ENCODE measurements at places on chromosomes 1 and 21.

GRCh38 chr1:221567859-221568507 lies 173.9 kb downstream of the DUSP10 start:
- DNase-seq = no peak

DNA sequence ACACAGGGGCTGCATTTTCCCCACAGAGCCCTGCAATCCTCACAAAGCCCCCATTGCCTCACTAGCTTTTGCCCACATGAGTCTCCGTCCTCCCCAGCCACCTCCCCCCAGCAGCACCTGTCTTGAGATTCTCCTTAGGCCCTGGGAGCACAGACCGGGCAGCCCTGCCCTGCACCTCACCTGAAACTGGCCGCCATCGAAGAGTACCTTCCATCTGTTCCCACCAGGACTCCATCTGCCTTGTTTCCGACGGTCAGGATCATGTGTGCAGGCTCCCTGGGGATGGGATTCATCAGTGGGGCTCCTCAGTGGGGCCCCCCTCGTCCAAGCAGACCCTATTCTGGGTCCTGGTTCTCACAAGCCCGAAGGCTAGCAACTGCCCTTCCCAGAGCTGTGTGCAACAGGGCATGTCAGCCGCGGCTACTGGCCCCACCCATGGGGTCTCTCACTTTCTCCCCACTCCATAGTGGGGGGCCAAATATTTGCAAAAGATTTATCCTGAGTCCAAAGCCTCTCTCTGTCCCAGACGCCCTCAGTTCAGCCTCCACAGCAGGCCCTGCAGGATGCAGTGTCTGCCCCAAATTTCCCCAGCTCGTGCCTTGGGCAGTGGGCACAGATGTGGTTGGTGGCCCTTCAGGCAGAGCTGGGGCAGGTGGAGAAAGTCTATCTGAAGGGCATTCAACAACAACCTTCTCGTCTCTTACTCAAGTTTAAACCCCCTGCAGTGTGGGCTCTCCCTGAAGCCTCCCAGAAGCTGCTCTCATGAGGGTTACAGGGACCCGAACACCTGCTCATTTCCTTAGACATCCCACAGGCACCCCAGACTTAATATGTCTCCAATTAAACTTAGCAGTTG lies 4.8 kb downstream of the PDZK1IP1 start:
- no peak for DNase-seq

DNA sequence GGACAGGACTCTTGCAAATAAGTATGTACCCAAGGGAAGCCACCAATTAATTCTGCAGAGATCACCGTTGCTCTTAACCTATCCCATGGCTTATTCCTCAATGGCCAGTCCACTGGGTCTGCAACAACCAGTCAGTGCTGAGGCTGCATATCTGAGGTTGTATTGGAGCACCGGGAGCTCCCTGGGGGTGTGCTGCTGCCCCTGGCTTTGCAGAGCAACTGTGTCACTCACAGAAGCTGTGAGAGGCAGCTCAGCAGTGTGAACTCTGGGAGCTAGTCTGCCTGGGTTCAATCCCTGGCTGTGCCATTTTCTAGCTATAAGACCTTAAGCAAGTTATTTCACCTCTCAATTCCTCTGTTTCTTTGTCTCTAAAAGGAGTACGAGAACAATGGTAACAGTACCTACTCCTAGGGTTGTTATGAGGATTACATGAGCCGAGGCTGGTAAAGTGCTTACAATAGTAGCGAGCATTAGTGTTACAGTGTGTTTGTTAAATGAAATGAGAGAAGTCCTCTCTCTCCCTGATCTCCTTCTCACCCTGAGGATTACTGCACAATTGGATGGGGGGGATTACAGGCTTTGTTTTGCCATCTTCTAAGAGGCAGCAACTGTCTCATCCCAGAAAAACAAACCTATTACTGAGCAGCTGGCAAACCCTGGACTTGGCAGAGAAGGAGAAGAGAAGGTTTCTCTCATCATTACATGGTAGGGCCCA lies 3.6 kb downstream of the RXRG start:
- no peak for DNase-seq

DNA sequence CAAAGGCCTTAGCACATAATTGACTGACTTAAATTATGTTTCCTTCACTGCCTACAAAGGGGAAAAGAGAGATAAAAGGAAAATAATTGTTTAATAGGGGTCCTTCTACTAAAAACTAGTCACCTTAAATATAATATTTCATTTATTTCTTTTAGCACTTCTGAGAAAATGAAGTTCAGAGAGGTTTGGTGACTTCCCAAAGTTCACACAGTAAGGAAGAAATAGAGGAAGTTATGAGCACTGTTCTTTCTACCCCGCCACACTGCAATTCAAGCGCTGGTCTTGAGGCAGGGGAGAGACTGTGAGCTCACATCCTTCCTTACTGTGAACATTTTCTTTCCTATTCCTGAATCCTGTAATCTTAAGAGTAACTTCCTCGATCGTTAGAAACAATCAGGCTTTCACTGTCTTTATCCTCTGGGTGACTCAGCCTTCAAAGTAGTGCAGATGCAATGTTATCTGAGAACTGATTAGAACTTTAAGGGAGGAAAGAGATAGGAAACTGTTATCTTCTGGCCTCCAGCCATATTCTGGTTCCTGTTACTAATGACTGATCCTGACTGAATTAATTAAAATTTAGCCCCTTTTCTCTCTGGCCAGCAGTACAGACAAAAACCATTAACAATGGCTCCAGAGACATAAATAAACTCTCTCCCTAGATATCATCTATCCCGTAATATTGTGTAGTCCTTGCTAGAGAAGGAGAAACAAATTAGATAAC lies 6.8 kb downstream of the RGS5 start:
- DNase-seq = no peak

DNA sequence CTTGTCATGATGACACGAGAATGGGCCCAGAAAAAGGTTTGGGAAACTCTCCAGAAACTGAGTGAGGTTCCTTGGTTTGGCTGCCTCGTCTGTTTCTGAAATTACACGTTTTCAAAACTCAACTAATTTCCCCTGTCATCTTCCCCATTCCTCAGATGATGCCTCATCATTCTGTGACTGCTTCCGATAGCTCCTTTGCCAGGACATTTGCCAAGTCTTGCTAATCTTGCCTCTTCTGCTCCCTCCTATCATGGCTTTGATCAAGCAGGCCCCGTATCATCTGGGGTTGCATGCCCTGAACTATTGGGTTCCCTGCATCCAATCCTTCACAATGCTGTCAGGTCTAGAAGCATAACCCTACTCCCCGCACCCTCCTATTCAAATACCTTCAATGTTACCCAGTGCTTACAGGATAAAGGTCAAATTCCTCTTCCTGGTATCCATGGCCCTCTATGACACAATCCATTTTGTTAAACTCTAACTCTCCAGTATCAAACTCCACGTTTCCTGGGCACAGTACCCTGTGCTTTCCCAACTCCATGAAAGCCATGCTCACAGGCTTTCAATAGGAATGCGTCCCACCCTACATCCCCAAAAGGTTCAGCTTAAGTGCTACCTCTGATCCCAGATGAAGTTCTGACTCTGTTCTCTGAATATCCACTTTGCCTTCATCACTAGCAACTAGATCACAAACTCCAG lies 22.2 kb upstream of the TMEM200B start:
- no peak for DNase-seq
